ENCODE measurements at places on chromosomes 5 and 9.
A peak's percentile ranks its signal among the peaks of the same experiment; 100 is the strongest.

DNA sequence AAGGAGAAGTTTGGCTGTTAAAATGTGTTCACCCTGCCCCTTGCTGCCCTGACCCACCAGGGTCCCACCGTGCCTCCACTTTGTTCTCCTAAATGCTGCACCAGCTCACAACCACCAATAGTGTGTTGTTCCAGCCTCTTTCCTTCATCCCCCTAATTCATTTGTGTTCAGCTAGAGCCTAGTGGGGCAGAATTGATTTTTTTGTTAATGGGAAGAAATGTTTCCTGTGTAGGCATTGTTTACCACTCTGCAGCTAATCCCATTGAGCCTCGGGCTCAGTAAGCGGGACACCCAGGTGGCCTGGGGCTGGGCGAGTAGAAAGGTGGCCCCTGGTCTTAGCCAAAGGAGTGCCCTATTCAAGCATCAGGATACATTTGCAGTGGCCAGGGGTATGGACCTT, 127.6 kb downstream of the MVB12B start:
- no peak for DNase-seq

- DNase-seq: no peak
Observed at GRCh38 chr5:149829954-149830353, 99.8 kb downstream of the PPARGC1B start.

DNA sequence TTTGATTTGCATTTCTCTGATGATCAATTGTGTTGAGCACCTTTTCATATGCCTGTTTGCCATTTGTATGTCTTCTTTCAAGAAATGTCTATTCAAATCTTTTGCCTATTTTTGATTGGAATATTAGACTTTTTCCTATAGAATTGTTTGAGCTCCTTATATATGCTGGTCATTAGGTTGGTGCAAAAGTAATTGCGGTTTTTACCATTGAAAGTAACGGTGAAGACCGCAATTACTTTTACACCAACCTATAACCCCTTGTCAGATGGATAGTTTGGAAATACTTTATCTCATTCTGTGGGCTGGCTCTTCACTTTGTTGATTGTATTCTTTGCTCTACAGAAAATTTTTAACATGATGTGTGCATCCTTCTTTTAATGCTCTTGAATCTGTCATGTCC, 113.2 kb upstream of the PRRC1 start:
- no peak for DNase-seq

GRCh38 chr5:57311251-57311650, 137.4 kb downstream of the GPBP1 start:
- DNase-seq: no peak

DNA sequence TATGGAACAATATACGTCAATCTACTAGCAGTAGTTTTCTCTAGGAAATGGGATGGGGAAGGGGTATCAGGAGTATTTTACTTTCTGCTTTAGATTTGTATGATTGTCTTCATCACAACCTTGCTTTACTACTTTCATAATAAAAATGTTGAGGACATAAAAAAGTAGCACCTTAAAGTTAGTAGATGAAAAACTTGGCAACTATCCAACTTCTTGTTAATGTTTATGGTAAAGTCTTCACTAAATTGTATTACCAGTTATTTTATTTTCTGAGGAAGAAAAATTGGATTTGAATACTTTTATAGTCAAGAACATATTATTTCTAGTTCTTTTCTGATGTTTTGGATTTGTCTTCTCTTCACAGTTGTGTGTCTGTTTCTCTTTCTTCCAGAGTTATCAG, 372.1 kb downstream of the ARRDC3 start:
- DNase-seq: no peak

GRCh38 chr5:76386360-76386759, 16.7 kb upstream of the IQGAP2 start:
- DNase-seq: no peak

DNA sequence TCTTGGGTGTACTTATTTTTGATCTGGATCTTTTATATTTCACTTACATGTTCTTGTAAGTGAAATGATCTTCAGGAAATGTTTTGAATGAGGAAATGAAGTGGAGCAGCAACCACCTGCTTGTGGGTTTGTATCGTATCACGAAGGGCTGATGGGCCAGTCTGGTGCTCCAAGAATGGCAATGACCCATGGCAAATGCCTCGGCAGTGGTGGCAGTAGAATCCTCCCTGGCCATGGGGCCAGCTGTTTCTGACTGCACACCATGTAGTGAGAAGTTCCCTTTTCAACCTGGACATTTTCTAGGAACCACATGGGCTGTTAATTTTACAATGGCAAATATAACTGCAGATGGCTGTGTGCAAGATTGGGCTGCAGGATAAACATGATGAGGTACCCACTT, 29.9 kb downstream of the MAT2B start:
- no peak for DNase-seq

GRCh38 chr5:155471027-155471426, 457.5 kb downstream of the KIF4B start:
- peak; percentile 28 for DNase-seq

DNA sequence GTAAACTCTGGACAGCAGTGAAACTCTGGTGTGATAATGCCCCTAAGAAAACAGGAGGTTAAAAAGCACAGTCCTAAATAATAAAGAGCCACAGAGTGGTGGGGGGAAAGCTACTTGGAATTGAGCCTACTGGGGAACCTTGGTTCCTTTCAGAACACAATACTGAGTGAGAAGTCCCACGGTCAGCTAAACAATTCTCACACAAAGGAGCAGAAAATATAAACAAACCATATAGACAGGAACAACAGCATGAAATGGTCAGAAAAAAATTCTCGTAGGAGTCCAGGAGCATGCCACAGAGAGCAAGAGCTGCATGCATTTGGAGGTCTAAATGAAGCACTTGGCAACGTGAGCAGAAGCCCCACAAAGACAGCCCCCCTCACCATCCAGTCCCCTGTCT, 56.0 kb downstream of the TEK start:
- DNase-seq: no peak

DNA sequence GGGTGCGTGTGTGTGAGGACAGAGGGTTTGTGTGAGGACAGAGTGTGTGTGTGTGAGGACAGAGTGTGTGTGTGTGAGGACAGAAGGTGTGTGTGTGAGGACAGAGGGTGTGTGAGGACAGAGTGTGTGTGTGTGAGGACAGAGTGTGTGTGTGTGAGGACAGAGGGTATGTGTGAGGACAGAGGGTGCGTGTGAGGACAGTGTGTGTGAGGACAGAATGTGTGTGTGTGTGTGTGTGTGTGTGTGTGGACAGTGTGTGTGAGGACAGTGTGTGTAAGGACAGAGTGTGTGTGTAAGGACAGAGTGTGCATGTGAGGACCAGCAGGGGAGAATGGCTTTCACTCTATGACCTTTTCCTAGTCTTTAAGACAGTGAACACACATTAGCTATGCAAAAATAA, 63.1 kb upstream of the UBAC1 start:
- DNase-seq: no peak

DNA sequence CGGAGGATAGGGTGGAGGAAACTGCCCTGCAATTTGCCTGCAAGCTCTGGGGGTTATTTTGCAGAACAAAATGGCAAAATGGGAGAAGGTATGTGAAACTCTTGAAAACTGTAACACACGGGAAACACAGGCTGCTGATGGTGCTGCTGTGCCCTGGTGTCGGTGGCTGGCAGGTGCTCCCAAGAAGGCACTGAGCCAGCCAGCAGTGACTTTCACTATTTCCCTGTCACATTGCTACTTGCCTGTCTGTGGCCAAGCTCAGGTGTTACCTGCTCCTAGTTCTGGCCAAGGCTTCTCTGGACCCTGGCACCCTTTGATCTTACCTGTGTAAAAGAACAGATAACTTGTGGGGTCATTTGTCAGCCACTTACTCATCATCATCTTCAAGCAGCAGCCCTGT, 102.2 kb downstream of the CMYA5 start:
- DNase-seq: no peak

DNA sequence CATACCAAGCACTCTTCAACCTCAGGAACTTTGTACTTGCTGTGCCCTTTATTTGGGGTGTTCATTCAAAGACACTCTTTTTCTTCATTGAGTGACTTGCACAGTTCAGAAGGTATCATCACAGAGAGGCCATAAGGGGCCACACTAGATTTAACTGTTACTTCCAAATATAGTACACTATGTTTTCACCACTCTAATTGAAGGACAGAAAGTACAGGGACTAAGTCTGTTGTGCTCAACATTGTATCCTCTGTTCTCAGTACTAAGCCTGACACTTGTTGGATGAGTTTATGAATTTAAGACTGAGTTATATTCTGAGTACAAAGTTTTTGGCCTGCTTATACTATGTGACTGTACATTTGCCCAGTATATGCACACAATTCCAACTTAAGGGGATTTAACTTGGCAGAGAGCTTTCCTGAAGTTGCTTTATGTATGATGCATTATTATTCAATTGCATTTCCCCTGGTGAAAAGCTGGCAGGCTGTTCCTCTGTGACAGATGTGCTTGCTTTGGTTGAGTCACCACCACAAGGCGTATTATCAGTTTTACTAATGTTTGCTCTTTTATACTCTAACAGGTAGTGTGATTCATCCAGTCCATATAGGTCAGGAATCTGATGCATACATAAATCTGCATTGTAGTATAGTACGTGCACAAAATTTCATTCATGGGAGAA, 714.8 kb downstream of the TLR4 start:
- DNase-seq: no peak

DNA sequence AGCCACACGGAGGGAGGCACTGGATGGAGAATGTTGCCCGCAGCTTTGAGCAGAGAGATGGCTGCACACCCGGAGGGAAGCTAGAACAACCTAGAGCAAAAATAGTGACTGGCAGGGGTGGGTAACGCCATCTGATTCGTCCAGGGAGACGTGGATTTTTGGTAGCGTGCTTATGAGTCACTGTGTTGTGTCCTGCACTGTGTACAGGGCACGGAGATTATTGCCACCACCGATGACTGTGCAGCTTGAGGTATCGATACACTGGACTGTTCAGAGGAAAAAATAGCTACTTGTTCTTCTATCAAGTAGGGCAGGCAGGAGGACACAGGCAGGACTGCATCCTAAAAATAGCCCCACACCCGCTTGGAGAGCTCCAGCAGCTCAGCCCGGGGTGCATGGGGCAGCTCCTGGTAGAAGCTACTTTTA, 6.0 kb downstream of the UBE2QL1 start:
- DNase-seq: no peak

Data from DMS79 treated with DMSO at 0.1 percent for 48 hours (cell line).